ENCODE measurements at places on chromosomes 12 and 14.

DNA sequence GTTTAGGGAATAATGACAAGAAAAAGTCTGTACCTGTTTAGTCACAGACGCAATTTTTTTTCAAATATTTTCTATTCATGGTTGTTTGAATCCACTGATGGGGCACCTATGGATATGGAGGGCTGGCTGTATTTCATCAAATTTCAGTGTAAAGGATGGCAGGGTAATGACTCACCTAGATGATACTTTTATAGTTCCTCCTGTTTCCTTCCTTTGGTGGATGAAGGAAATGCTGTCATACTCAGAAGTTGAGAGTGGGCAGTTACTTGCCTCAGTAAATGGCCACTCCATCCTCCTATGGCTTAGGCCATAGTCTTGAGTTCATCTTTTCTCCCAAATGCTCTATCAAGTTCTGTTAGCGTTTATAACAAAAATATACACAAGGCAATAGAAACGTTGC, 18.9 kb upstream of the C12orf71 start:
- DNase-seq: no peak

GRCh38 chr12:64757771-64758170, 1.4 kb downstream of the GNS start:
- DNase-seq: no peak

- DNase-seq: no peak
These were observed 4.4 kb upstream of the FOS start for GRCh38 chr14:75274050-75274898.

DNA sequence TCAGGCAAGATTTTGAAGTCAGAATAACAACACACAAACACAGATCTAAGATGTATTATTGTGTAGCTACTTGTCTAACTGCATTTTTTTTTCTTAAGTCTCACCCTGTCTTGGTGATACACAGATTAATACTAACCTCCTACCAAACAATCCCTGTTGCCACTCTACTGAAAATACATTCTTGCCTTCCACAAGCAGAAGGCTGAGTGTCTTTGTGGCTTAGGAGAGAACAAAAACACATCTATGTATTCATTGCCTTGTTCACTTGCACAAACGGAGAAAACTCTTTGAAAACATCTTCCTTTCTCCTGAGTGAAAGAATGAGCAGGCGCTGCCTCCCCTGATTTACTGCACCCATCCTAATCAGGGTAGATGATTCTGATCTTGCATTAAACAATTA, 642.2 kb downstream of the DIO2 start:
- no peak for DNase-seq

DNA sequence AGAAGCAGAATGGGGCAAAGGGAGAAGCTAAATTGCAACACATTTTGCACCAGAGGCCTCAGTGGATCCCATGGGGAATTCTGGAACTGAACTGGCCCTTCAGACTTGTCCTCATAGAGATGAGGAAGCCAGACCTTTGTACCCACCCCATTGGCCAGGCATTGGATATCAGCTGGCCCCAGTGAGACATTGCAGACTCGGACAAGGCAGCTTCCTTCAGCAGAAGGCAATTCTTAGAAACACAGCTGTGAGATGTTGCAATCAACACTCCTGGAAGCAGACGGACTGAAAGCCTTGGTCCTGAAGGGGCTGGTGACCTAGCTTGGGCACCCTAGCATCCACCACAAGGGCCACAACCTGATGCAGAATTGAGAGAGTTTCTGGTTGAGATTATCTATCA, 218.1 kb downstream of the MSRB3 start:
- no peak for DNase-seq

- no peak for DNase-seq
These were observed 111.3 kb upstream of the FRMD6 start for GRCh38 chr14:51540364-51540763.

DNA sequence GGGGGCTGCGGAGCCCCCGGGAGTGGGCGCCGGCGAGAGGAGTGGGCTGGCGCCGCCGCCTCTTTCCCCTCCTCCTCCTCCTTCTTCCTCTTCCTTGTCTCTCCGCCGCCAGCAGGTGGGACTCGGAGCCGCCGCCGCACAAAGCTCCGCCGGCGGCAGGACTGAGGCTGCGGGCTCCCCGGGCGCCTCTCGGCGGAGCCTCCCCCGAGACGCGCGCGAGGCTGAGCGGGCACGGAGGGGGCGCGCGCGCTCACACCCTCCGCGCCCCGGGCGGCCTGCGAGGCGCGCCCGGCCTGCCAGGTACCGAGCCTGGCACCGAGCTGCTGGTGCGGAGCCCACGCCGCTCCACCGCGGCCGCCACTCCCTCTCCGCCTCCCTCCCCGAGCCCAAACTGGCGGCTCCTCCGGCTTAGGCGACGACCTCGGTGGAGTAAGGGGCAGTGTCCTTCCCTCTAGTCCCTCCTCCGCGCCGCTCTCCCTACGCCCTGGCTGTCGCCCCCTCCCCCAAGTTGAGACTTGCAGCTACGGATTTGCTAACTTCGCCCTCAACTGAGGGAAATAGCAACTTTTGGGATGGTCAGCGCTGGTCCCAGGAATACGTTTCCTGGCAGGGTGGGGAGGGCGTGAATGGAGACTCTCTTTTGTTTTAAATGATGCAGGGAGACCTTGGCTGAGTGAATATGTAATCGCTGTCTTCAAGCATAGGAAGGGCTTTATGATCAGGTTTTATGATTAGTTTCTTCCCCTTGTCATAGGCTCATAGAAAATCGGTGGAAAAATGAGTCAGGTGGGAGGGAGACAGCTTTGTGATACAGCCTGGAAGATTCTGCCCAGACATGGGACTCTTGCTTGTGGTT, 199.5 kb upstream of the CAND1 start:
- DNase-seq: peak; percentile 61

- DNase-seq: no peak
These were observed 101.5 kb downstream of the GPR135 start for GRCh38 chr14:59363531-59364226.

- DNase-seq: no peak
These were observed 151.1 kb downstream of the SAMD4A start for GRCh38 chr14:54718046-54718445.

GRCh38 chr14:75442642-75443041, 14.8 kb downstream of the JDP2 start:
- DNase-seq: no peak

DNA sequence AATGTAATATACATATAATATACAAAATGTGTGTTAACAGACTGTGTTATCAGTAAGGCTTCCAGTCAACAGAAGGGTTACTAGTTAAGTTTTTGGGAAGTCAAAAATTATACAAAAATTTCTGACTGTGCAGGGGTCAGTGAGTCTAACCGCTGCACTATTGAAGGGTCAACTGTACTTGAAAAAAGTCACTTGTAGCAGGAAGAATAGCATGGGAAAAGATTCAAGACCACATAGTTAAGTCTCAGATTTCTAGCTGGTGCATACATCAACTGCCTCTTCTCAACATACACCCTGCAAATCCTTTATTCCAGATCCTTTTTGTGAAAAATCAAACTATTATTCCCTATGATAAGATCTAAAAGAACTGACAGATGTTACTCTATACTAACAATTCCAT, 5.9 kb downstream of the EPS8 start:
- no peak for DNase-seq

- DNase-seq: no peak
These were observed 11.0 kb upstream of the CREBL2 start for GRCh38 chr12:12600659-12601058.

DNA sequence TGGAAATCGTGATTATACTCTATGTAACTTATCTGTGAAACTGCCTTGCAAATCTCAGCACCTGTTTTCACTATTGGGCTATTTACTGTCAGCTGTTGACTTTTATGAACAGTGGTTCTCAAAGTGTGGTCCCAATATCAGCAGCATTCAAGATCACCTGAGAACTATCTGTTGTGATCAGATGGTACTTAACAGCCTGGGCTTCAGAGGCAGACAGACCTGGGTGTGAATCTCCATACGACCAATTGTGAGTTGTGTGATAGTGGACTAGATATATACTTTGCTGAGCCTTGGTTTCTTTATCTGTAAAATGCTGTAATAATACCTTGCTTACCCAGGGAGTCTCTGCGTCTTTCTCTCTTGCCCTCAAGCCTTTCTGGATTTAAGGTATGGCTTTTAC, 105.1 kb downstream of the ERGIC2 start:
- DNase-seq: no peak

DNA sequence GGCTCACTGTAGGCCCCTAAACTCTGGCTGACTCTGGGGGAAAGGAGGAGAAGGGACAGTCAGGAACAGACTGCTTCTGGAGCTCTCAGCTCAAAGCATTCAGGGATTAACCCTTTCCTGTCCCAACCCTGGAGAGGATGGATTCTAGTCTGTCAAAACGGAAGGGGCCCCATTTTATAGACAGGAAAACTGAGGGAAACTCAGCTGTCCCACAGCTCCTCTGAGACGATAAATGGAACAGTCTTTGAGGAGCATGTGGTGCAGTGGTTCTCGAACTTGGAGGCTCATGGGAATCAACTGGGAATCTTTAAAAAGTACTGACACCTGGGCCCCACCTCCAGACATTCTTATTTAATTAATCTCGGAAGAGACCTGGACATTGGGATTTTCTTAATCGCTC, 23.7 kb downstream of the SRRM4 start:
- DNase-seq: no peak

GRCh38 chr12:24679126-24679525, 269.8 kb downstream of the BCAT1 start:
- DNase-seq: no peak

GRCh38 chr12:97758194-97758501, 295.5 kb downstream of the RMST start:
- no peak for DNase-seq

- DNase-seq: no peak
These were observed 158.9 kb downstream of the FBXL14 start for GRCh38 chr12:1435456-1435855.

DNA sequence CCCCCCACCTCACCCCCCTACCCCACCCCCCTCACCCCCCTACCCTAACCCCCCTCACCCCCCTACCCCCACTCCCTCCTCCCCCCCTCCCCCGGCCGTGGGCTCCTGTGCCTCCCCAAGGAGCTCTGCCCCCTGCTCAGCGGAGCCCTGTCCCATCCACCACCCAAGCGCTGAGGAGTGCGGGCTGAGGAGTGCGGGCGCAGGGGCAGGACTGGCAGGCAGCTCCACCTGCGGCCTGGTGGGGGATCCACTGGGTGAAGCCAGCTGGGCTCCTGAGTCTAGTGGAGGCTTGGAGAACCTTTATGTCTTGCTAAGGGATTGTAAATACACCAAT, 2.3 kb upstream of the JPH4 start:
- DNase-seq: no peak

GRCh38 chr14:22202313-22202712, 386.7 kb downstream of the DAD1 start:
- DNase-seq: no peak

GRCh38 chr14:106586098-106586704, 1059.8 kb downstream of the TMEM121 start:
- peak; percentile 80 for DNase-seq

DNA sequence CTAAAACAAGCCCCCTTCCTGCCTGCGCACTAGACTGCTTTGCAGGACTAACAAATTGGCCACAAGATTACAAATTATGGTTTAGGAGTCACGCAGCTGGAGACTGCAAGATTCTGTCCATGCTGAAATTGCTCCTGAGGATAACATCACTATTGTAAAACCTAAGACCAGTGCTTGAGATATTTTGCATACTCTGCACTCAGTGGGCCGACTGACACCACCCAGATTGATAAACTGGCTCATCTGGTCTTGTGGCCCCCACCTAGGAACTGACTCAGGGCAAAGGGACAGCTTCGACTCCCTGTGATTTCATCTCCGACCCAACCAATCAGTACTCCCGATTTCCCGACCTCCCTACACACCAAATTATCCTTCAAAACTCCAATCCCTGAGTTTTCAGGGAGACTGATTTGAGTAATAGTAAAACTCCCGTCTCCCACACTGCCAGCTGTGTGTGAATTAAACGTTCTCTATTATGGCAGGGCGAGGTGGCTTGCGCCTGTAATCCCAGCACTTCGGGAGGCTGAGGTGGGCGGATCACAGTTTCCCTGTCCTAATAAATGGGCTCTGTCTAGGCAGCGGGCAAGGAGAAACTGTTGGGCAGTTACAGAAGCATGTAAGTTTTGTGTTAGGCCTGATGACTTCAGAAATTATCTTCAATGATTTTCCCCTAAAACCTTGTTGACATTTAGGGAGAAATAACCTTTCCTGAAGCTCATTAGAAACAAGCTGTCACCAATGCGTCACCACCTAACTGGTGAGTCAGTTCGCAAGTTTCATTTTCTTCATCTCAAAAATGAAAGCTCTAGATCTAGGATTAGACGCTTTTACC, 5.3 kb upstream of the UBC start:
- DNase-seq: peak; percentile 65

- DNase-seq: peak; percentile 58
These were observed 935 bp upstream of the CRIP1 start for GRCh38 chr14:105485739-105486162.

- no peak for DNase-seq
These were observed 393.5 kb downstream of the AACS start for GRCh38 chr12:125458552-125459268.

Measured in stimulated activated CD4-positive, alpha-beta T cell treated with anti-CD3 and anti-CD28 coated beads, Interleukin-15, amount 100 ng/mL, for 24 hours (primary cell).